ENCODE measurements at places on chromosomes 16 and 17.

- DNase-seq = no peak
Observed at GRCh38 chr17:43449470-43450248, 34.1 kb upstream of the DHX8 start.

DNA sequence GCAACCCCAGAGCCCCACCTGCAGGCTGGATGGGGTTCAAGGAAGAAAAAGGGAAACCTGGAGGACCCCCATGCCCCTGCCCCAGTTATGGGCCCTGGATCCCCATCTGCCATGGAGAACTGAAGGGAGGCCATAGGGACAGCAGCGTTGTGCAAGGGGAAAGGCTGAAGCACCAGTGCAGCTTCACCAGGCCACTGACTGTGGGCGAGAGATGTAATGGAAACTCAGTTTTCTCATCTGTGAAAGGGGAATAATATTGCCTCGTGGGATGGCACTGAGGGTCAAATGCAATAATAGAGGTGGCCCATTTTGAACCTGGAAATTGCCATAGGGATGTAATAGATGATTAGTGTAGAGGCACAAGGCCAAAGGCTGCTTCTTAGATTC is 9.9 kb upstream of the TSPOAP1 start:
- no peak for DNase-seq

GRCh38 chr16:68228652-68229051 is 7.3 kb downstream of the ESRP2 start:
- no peak for DNase-seq

- DNase-seq = no peak
Observed at GRCh38 chr16:1745900-1746692, 25.2 kb downstream of the NME3 start.

DNA sequence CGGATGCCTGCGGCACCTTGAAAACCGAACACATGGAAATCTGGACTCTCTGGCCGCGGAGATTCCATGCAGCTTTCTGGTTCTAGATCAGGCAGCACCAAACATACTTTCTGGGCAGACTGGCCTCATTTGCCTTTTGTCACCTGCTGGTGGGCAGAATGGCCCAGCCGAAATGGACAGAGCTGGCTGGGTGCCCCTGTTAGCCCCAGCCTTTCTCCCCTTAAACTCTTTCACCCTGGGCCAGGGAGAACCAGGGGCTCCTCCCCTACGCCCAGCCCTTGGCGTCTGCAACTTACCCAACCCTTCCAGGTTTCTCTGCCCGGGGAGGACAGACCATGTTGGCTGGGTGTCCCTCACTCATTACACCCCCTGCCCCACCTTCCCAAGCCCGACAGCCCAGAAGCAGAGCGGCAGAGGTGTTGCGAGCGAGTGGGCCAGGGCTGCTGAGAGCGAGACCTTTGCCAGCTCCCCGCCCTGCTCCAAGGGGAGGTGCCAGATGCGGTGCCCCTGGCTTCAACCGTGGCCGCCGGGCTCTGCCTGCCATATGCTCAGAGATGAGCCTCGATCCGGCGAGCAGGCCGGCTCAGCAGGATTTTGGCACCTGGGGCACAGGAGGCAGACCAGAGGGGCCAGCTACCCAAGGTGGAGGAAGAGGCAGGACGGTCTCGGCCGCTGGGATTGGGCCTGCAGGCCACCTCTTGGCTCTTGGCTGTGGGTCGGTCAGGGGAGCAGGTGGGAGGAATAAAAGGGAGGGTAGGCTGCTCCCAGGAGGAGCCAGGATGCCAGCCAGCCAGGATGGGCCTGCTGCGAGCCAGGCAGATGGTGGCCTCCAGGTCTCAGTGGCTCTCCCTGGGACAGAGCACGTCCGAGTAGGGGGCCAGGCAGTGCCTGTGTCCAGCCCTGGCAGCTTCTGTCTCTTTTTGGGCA is 191.3 kb downstream of the NTN1 start:
- no peak for DNase-seq

GRCh38 chr17:2375406-2375805 is 25.5 kb downstream of the MNT start:
- DNase-seq = no peak

- DNase-seq = no peak
Observed at GRCh38 chr17:79273660-79274059, 199.0 kb downstream of the ENGASE start.

GRCh38 chr17:2250140-2251095 is 53.2 kb downstream of the SMG6 start:
- no peak for DNase-seq

DNA sequence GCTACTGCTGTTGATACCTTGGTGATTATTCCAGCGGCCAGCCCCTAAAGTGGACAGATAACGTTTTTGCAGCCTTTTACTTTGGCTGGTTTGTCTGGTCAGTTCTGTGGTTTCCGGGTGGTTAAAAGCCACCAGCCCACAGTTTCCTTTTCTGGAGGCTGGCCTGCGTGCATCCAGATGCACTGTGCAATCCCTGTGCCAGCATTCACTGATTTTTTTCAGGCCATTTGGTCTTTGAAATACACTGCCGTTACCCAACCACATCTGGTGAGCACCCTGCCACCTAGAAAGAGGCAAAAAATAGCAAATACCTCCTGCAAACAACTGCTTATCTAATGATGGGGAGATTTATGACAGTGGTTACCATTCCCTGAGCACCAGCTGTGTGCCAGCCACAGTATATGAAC is 797 bp downstream of the NUDT7 start:
- no peak for DNase-seq

GRCh38 chr16:52548261-52549010 is 1.5 kb upstream of the TOX3 start:
- DNase-seq = no peak

GRCh38 chr17:74455025-74455545 is 11.3 kb upstream of the CD300A start:
- no peak for DNase-seq

- no peak for DNase-seq
Observed at GRCh38 chr17:77356109-77356689, 215.4 kb downstream of the SEC14L1 start.

DNA sequence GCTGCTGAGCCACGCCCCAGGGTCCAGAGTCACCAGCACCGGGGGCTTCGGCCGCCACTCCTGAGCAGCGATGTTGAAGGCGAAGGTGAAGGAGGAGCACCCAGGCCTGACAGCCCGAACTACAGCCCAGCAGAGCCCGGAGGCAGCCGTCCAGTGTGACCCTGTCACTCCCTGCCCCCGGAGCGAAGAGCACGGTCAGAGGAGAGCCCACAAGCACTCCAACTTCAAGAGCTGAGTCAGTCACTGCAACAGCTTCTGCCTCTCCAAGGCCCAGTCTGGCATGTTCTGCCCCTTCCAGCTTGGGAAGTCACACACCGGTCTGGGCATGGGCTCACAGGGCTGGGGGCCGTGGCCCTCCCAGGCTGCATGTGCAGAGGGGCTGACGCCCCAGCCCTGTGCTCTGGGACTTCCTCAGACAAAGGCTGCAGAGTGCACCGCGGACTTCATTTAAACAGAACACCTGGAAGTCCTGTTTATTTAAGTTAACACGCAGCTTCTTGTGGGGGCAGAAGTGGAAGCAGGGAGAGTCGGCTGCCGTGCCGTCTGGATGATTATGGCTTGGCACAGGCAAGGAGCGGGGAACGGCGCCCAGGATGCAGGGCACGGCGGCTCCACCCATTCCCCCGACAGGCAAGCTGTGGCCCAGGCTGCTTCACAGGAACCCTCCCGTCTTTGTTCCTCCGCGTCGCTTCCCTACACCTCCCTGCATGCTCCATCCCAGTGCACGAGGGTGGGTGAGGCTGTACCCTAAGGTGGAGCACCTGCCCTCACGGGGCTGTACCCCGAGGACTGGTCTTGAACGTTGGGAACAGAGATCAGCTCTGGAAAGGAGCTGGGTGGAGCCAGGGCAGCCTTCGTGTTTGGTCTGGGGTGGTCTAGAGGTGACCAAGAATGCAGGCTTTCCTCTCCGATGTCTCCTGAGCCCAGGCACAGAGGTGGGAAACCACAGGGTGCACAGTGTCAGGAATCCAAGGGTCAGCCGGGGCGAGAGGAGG is 68.9 kb upstream of the METRNL start:
- no peak for DNase-seq

- DNase-seq = no peak
Observed at GRCh38 chr17:40866838-40867237, at the start of gene KRT12. TSS of gene KRT12 (minus strand) at chr17:40867223. CDS start at chr17:40867186, 37 bp downstream.

DNA sequence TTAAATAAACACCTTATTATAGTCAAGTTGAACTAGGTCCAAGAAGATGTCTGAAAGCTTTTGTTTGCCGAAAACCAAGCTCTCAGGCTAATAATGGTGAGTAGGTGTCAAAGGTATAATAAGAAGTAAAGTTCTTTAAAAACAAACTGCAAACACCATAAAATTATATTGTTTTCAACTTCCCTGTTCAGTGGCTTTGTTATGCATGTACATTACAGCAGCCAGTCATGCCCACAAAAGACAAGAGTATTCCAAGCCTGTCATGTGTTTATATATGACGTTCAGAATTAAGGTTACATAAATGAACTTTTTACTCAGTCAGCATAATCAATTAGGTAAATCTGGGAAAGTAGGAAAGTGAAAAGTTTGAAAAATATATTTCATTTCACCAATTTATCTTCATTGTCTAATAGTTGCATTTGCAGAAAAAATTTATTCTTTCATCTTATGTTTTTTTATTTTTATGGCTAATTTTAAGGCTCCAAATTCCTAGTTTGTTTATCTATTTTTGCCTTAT is 928.7 kb upstream of the SOX9 start:
- no peak for DNase-seq

- DNase-seq = no peak
Observed at GRCh38 chr17:57370619-57371018, 114.3 kb downstream of the MSI2 start.

DNA sequence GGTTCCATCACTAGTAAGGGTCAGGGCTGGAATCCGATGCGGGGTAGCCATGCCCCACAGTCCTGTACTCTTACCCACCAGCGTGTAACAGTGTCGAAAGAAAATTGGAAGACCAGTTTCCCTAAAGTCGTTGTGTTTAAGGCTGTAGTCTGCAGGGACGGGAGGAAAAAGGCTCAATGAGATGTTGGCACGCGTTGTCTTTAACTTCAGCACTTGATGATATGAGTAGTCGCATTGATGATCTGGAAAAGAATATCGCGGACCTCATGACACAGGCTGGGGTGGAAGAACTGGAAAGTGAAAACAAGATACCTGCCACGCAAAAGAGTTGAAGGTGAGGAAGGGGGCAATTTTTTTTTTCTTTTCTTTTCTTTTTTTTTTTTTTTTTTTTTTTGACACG is 1.3 kb downstream of the HSBP1 start:
- no peak for DNase-seq

DNA sequence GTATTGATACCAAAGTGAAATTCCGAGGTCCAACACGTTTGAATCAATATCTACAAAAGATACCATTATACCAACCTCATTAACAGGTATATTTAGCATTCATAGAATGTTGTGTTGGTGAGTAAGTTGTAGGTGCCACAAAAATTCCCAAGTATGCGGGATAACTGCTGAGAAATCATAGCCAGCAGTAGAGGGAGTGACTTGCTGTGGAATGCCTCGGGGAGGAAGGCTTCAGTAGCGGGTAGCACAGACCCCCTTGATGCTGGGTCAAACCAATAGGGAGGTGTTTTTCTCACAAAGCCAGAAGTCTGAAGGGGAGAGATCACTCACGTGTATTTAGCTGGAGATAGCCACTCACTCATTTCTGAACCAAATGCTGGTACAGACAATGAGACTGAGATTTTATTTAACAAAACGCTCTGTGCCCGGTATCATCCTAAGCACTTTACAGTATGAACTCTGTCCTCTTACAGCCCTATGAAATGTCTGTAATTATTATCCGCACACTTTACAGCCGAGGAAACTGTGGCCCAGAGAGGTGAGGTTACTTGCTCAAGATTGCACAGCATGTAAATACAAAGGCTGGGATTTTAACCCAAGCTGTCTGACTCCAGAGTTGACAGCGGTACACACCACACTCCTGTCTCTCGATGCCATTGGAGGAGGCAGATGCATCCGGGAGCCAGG is 23.1 kb downstream of the HSBP1 start:
- DNase-seq = no peak

DNA sequence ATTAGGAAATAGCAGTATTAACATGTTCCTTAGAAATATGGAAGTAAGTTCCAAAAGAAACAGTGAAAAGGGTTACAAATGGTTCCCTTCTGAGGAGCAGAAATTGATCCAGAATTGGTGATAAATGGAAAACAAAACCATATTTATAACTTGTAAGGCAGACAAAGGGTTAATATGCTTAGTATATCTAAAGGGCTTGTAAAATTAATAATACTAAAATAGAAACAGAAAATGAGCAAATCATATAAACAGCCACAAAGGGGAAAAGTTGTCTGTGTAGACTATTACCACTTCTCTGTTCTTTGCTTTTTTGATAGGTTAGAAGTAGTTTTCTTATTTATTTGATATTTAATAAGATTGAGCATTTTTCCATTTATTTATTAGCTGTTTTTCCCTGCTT is 64.4 kb downstream of the NFATC3 start:
- DNase-seq = no peak

Data from GM04504 (cell line).